HS-27A (cell line): ENCODE measurements at places on chromosomes 16 and 17.

GRCh38 chr17:336110-337021, 16.2 kb downstream of the RPH3AL start:
- no peak for DNase-seq

DNA sequence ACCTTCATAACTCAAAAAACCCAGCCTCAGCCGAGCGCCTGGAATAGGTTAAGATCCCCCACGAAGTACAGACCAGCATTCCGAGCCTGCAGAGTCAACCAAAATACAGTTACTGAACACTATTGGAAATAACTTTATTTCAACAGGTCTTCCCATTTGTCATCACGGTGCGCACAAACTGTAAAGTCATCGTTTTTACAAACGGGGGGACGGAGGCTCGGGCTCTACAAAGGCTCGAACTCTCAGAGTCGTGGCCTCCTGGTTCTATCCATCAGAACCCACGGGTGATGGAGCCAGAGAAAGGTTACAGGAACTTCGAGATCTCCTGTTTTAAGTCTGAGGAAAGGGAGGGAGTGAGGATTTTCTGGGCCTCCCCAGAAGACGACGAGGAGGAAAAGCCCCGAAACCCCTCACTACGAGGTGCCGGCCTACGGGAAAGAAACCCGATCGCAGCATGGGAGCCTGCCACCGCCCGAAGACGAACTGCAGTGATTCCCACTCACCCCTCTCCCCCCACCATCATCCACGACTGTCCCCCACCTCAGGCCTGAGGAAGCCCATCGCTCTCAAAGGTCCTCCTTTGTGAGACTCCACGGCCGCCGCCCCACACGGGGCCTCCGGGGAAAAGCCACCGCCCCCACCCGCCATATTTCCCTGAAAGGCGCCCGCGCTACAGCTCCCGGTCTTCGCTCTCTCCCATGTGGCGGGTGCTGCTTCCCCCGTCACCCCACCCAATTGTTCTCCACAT, 917 bp downstream of the YWHAE start:
- DNase-seq, result no peak

- DNase-seq, result no peak
These were observed 9.8 kb downstream of the RASL10B start for GRCh38 chr17:35740997-35741931.

DNA sequence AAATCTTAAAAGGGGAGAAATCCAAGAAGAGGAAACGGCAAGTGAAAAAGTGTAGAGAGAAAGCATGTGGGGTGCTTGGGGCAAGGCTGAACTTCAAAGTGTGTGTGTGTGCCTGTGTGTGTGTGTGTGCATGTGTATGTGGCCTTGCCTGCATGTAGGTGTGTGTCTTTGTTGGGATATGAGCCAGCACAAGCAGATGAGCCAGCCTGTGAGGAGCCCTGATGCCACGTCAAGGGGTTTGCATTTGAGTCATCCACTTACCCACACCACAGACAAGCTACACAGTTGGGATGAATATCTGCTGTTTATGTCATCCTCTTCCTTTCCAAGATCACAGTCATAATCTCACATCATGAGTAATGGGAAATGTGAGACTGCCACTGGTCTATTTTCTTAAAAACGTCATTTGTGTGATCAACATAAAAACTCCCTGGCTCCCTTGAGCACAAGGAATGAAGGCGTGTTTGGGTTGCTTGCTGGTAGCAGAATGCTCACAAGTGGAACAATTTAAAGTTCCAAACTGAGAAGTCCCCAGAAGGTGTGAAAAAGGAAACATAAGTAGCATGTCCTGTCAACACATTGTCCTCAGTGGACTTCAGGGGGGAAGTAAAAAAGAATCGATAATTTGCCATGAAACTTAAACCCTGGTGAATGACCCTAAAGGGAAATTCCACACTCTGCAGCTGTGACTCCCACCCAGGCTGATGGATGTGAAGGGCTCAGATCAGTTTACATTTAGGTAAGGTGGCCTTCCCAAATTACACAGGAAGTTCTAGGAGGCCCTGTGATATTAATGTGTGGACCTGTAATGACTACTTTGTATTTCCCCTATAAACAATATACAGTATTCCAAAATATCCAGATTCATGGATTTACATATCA, 14.7 kb downstream of the KCTD19 start:
- DNase-seq, result peak; percentile 96
